Stimulated activated CD4-positive, alpha-beta T cell treated with anti-CD3 and anti-CD28 coated beads, Interleukin-12 subunit alpha, Interleukin-12 subunit beta, amount 100 ng/mL, for 4 hours (primary cell): ENCODE measurements at places on chromosomes 13 and 19.

GRCh38 chr19:45170146-45171106 is 7.6 kb downstream of the TRAPPC6A start:
- no peak for DNase-seq

DNA sequence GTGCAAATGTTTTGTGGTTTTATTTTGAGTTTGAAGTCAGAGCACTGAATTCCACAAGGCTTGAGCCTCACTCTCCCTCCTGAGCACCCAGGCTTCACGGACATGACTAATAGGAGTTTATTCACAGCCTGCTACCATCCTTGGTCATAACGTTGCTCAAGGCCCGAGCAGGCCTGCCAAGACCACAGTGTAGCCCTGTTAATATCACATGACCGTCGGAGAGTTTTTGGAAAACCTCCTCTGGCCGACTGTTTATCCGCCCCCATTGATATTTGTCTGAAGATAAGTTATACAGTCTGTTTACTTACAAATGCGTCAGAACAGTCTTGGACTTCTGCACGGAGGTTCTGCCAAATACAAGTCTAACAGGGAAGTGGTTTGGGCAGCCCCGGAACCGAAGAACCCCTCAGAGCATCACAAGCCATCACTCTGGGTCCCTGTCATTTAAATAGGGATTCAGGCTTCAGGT is 89.9 kb downstream of the COL4A2 start:
- DNase-seq = no peak

DNA sequence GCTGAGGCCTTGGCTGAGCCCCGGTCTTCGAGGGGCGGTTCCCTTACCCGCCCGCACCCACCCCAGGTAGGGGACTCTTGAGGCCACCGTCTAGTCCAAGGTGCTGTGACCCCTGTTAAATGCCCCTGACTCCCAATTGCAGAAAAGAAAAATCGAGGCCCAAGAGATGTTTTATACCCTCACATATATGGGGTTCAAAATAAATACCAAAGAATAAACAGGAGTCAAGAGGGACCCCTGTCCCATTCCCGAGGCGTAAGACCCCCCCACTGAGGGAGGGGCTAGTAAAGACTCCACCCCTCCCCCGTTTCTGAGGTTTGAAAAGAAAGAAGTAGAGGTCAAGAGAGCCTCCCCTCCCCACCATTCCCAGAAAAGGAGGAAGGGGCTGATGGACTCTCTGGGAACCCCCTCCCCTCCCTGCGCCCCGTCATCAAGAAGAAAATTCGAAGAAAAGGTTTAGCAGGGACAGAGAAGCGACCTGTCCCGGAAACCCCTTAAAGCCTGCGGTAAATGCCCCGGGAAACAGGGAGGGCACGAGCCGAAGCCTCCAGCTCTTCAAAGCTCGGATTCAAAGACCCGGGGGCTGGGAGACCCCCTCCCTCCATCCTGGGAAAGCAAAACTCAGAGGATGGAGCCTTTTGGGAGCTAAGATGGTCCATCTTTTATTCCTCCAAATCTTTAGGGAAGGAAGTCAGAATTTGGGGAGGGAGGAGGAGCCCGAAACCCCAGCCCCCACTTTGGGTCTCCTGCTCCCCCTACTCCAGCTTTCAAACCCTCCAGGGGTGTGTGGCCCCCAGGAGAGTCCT is 755 bp upstream of the RAB3A start:
- DNase-seq = peak; percentile 41

DNA sequence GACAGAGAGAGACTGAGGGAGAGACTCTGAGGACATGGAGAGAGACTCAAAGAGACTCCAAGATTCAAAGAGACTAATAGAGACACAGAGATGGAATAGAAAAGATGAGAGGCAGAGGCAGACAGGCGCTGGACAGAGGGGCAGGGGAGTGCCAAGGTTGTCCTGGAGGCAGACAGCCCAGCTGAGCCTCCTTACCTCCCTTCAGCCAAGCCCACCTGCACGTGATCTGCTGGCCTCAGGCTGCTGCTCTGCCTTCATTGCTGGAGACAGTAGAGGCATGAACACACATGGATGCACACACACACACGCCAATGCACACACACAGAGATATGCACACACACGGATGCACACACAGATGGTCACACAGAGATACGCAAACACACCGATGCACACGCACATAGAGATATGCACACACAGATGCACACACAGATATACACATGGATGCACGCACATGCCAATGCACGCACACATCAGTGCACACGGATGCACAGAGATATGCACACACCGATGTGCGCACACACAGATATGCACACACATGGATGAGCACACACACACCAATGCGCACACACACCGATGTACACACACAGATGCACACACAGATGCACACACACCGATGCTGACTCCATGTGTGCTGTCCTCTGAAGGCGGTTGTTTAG is 3.3 kb upstream of the F10 start:
- DNase-seq = no peak

DNA sequence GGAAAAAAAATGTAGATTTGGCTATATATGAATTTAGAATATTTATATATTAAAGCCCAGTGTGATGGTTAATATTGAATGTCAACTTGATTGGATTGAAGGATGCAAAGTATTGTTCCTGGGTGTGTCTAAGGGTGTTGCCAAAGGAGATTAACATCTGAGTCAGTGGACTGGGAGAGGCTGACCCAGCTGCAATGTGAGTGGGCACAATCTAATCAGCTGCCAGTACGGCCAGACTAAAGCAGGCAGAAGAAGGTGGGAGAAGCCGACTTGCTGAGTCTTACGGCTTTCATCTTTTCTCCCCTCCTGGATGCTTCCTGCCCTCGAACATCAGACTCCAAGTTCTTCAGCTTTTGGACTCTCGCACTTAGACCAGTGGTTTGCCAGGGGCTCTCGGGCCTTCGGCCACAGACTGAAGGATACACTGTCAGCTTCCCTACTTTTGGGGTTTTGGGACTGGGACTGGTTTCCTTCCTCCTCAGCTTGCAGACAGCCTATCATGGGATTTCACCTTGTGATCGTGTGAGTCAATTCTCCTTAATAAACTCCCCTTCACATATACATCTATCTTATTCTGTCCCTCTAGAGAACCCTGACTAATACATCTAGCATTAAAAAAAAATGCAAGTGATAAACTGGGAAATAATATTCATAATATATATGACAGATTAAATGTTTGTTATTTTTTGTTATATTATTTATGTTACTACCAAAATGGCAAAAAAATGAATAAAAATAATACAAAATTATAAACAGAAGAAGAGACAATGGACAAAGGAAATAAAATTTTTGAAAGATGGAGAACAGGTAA is 122.4 kb downstream of the DLEU7 start:
- no peak for DNase-seq

- DNase-seq = peak; percentile 55
Observed at GRCh38 chr19:49875857-49876421, 1.2 kb downstream of the AKT1S1 start.

GRCh38 chr19:37950471-37951175 is 43.6 kb downstream of the SIPA1L3 start:
- DNase-seq = no peak

DNA sequence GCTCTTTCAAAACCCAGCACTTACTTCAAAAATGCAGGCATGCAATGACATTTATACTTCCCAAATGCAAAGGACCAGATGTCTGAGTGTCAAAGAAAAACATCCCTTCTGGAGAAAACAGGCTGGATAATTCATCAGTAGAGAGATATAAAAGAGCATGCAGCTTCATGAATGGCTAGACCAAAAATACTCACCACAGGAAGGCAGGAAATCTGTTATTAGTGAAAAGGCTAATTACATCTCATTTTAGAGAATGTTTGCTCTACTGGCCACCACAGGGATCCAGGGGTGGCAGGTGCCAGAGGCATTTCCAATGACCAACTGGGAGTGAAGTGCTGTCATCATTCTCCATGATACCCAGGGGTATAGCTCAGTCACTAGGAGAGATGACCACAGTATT is 106.5 kb downstream of the LHFPL6 start:
- no peak for DNase-seq
